ENCODE measurements at places on chromosomes 13 and 19.

DNA sequence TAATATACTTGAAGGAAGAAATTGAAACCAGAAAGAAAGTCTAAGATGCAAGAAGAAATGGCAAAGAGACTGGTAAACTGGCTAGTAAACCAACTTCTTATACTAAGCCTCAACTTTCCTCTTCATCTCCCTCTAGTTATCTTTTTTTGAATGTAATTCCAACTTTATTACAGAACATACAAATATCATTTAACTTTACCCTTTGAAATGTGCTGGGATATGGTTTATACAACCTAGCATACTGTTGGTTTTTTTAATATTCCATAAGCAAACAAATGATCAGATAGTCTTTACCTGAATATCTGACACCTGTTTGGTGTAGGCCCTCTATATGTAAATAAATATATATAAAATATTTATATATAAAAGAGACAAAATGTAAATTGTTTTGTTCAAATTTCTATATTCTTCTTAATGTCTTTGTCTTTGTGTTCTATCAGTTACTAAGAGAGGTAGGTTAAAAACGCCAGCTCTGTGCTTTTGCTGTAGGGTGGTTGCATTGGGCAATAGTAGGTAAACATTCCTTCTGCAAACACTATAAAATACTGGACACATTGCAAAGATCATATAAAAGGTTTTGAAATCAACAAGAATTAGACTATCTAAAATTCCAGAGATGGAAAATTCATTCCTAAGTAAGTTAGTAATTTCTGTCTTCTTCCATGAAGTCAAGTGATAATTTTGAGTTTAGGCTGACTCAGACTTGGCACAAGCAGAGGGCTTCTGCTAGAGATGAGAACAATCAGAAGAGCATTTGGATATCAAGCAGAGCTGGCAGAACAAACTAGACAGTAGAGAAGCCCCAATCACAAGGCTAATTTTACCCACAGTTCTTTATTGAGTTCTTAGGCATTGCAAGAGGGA is 383.3 kb downstream of the RFC3 start:
- DNase-seq, result no peak

DNA sequence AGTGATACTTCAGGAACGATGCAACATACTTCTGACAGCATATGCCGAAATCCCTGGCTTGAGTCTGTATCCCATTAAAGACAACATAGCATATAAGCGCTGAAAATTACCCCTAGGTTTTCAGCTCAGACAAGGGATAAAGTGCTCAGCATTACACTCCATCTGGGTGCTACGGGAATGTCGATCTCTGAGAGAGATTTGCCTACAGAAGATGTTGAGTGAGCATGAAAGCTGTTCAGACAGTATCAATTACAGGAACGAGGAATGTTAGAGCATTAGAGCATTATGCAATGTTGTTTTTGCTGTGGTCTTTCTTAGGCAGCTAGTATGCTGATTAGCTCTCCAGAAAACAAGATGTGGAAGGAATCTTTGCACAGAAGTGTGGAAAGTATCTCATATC is 484.5 kb downstream of the LIG4 start:
- no peak for DNase-seq

- no peak for DNase-seq
These were observed 11.2 kb downstream of the UNC13A start for GRCh38 chr19:17677002-17677401.

GRCh38 chr19:49870309-49870901 is 3.0 kb upstream of the PNKP start:
- no peak for DNase-seq

DNA sequence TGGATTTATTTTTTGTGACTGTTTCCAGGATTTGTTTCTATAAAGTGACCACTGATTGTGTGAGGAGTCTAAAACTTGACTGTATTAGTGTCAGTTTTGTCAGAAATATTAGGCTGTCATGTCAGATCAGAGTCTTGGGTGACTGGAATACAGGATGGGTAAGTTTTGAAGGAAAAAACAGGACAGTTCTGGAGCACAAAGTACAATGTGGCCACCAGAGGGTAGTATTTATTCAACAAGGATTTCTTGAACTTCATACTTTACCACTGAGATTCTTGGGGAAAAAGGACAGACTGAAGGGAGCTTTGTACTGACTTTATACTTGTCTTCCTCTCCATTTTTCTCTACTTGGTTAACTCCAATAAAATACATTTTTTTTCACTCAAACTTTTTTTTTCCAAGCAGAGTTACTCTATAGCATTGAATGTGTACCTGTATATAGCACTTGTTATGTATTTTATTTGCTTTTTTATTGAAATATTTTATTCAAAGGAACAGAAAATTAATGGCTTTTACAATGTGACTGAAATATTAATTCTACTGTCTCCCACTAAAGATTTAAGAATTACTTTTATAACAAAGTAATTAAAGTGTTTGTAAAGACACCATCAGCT is 51.1 kb downstream of the LMO7 start:
- DNase-seq, result no peak

GRCh38 chr13:31310786-31311185 is 111.0 kb downstream of the B3GLCT start:
- DNase-seq, result no peak

GRCh38 chr13:59545007-59545406 is 618.7 kb downstream of the DIAPH3 start:
- DNase-seq, result no peak

- DNase-seq, result no peak
These were observed 102.6 kb downstream of the LRCH1 start for GRCh38 chr13:46655377-46656180.

DNA sequence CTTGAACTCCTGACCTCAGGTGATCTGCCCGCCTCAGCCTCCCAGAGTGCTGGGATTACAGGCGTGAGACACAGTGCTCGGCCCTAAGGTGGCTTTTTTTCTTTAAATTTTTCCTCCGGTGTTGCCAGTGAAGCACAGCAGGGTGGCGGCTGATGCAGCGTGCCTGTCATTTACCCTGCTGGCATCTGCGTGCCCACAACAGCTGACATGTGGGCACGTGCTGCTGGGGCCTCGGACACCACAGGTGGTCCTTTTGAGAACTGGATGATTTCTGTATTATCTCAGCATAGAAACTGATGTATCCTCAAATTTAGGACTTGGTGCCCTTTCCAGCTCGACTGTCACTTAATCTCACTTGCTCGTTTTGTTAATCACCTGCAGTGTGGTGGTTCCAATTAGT is 31.2 kb upstream of the TEX29 start:
- no peak for DNase-seq

DNA sequence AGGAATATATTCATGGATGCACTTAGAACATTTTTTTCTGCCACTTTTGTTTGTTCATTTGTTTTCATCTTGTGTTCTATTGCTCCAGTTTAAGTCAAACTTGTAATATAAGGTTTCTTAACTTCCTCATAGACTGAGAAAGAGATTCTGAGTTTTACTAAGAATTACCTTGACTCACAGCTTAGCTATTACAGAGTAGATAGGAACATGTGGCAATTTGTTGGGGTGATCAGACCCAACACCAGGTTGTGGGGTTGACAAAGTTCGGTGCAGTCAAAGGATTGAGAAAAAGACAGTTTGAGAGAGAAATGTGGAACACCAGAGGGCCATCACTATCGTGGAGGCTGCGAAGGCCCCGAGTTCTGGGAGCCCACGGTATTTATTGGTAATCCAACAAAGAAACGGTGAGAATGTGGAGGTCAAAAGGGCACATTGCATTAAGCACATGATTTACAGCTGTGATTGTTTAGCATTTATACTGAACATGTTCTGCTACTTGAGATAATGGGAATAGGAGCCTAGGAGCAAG is 2526.0 kb downstream of the PCDH9 start:
- no peak for DNase-seq

DNA sequence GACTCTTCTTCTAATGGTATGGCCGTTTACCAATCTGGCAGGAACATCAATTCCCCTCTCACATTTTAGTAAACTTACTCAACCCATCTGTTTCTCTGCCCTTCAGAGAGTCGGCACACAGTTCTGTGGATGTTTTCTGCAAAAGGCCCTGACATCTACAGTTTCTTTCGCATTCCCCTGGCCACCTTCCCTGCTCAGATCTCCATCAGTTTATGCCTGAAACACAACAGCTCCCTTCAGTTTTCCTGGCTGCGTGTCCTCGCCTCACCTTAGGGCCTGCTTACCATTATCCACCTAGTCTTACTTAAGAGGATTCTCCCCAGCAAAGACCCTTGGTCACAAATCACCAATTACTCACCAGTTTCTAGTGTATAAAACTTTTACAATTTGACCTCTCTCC is 25.2 kb downstream of the COL4A1 start:
- no peak for DNase-seq

DNA sequence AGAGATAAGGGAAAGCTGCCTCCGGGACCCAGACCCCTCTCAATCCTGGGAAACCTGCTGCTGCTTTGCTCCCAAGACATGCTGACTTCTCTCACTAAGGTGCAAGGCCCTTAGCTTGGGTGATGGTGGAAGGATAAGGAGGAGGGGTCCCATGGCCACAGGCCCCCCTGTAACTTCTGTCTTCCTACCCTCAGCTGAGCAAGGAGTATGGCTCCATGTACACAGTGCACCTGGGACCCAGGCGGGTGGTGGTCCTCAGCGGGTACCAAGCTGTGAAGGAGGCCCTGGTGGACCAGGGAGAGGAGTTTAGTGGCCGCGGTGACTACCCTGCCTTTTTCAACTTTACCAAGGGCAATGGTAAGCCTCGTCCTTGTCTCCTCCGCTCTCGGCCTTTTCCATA is 2.0 kb downstream of the CYP2F1 start:
- no peak for DNase-seq

- no peak for DNase-seq
These were observed 16.3 kb upstream of the KIR3DL3 start for GRCh38 chr19:54707962-54708361.

- DNase-seq, result no peak
These were observed 236.7 kb upstream of the SLITRK1 start for GRCh38 chr13:84118839-84119409.

- no peak for DNase-seq
These were observed 533.5 kb upstream of the SGCG start for GRCh38 chr13:22647156-22647850.

- DNase-seq, result no peak
These were observed 24.4 kb upstream of the SIAH3 start for GRCh38 chr13:45875951-45876350.

GRCh38 chr19:3159565-3159964 is 19.0 kb upstream of the S1PR4 start:
- no peak for DNase-seq

GRCh38 chr13:30763786-30764413 is 28.6 kb downstream of the ALOX5AP start:
- DNase-seq, result no peak

GRCh38 chr19:33349319-33350289 is 23.9 kb upstream of the CEBPG start:
- DNase-seq, result no peak

GRCh38 chr13:52905701-52906100 is 57.3 kb upstream of the PCDH8 start:
- no peak for DNase-seq

DNA sequence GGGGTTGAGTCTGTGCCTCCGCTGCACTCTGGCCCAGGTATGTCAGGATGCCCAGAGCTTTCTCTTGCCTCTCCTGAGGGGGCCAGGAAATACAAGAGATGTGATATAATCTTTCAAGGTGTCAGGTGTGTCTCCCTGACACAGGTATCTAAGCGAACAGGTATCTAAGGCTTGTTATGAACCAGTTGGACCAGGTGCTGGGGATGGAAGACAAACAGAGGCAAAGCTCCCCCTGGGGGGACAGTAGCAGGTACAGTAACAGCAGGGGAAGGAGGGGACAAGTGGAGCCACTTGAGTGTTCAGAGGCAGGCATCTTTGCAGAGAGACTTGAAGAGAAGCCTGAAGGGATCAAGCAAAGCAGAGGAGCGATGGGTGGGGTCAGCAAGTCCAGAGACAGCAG is 2.6 kb downstream of the LENG1 start:
- DNase-seq, result no peak

DNA sequence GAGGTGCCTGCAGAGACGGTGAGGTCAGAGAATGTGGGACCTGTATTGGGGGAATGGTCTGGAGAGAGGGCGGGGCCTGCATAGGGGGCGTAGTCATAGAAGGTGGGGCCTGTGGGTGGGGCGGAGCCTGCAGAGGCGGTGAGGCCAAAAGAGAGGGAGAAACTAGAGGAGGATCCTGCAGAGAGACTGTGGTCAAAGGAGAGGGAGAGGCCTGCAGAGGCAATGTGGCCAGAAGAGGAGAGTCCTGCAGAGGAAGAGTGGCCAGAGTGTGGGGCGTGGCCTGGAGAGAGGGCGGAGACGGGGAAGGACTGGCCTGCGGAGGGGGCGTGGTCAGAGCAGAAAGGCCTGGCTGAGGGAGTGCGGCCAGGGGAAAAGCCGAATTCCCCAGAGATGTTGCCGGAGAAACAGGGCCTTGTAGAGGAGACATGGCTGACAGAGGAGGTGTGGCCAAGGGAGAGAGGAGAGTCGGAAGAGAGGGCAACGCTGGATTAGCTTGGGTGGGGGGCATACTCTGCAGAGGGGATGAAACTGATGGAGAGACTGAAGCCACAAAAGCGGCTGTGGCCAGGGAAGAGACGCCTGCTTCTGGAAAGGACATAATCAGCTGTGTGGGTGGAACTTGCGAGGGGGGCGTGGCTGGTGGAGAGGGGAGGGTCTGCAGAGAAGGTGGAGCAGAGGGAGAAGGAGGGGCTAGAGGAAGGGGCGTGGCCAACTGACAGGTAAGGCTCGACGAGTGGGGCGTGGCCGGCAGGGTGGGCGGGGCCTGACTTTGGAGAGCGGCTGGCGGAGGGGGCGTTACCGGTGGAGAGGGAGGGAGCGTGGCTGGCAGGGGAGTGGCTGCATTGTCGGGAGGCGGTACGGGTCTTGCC is 2.5 kb downstream of the PRR36 start:
- peak; percentile 95 for DNase-seq

- no peak for DNase-seq
These were observed 36.1 kb downstream of the CNMD start for GRCh38 chr13:52703482-52703881.

- DNase-seq, result no peak
These were observed 350.5 kb downstream of the DACH1 start for GRCh38 chr13:71516521-71516920.

- DNase-seq, result no peak
These were observed 5.3 kb downstream of the NCAN start for GRCh38 chr19:19217099-19217498.

DNA sequence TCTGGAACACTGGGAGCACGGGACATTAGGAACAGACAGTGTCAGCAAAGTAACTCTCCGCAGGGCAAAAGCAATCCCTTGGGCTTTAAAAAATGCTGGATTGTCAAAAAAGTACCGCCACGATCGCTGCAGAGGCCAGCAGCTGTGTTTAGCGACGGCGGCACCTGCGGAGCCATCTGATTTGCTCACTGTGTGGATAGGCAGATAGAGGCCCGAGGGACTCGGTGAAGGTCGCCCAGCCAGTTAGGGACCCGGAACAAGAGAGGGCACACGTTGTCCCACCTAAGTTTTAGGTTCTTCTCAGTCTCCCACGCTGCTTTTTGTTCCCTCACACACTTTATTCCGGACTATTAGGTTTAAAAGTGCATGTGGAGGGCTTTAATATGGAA is 238.3 kb downstream of the TEX29 start:
- no peak for DNase-seq

DNA sequence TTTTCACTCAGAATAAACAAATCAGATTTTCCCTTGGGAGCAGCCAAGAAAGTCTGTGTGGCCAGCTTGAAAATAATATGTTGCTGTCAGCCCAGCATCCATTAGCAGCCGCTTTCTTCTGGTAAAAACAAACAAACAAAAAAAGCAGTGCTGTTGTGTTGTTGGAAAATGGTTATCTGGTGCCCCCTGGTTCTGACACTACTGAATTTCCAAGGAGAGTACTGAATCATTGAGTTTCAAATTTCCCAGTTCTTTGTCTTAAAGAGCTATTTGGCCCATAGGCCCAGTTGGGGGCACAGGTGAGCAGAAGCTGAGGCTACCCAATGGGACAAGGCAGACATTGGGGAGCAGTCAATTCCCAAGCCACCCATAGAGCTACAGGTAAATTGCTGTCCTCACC is 995.9 kb downstream of the UQCRFS1 start:
- DNase-seq, result no peak

Measured in AG08396 (cell line).